ENCODE measurements at places on chromosomes 5 and 9. TPM values are rescaled to one million over a fixed set of nuclear protein-coding genes. Genes with fewer than 3 reads are reported as not detected.

GRCh38 chr5:74665816-74666215 is 19.2 kb upstream of the HEXB start:
- H3K27me3 ChIP-seq: no peaks in the 10 kb centered on the region
- no peak overlapping the region for H3K27ac ChIP-seq

DNA sequence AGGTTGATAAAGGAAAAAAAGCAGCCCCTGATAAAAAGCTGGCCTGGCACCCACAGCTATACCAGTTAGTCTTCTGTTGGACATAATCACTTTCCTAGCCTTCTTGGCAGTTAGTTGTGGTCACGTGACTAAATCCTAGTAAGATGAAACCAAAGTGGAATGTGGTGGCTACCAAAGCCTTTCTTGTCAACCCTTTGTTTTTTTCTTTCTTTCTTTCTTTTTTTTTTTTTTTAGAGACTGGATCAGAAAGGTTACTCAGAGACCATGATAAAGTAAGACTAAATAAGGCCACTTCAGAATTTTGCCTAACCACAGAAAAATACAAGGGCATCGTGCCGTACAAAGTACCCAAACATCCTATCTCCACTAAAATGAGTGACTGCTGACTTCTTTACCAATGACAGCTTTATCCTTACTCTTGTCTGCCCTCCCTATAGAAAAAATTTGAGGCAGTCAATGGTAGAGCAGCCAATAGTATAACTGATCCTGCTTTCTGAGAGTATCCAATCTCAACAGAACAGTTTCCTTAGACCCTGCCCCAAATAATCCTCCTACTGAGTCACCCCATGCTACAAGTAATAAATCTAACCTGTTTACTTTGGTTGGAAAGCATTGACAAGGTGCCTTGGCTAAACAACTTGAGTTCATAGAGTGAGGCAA is 14.2 kb upstream of the KIF27 start:
- no peaks in the 10 kb centered on the region for H3K27me3 ChIP-seq
- peaks cover 8% of the 10 kb centered on the region for H3K4me1 ChIP-seq
- peak; percentile 70 for DNase-seq
- no peak overlapping the region for H3K4me3 ChIP-seq

The TERT gene
- 9.1 TPM for polyA plus RNA-seq

The SMIM32 gene
- polyA plus RNA-seq: 0.17 TPM

All from GM23338 (cell line).